Stimulated activated CD4-positive, alpha-beta T cell treated with anti-CD3 and anti-CD28 coated beads, TNF-alpha, amount 100 ng/mL, for 1 hour (primary cell): ENCODE measurements at places on chromosomes 5 and 9.

GRCh38 chr9:94952565-94953373 lies 226.3 kb downstream of the AOPEP start:
- peak; percentile 1 for DNase-seq

GRCh38 chr5:17805227-17805825 lies 171.1 kb downstream of the TAF11L14 start:
- no peak for DNase-seq

GRCh38 chr5:73129143-73129542 lies 8.8 kb downstream of the TMEM171 start:
- no peak for DNase-seq

DNA sequence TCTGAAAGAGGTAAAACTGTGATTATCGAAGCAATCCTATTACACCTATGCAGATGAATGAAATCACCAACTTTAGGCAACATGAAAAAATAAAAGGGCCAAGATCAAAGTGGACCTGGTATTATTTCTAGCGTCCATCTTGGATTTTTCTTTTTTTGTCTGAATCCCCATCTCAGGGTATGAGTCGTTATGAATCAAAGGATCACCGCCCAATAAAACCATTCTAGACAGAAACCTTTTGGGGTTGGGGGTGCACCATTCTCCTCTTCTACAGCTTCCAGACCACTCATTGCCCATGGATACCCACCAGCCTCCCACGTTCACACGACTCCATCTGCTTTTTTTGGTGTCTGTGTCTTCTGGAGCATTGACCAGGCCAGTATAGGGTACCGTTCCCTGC lies 33.4 kb downstream of the MAP1B start:
- no peak for DNase-seq

GRCh38 chr5:133820507-133820906 lies 147.9 kb downstream of the C5orf15 start:
- no peak for DNase-seq

DNA sequence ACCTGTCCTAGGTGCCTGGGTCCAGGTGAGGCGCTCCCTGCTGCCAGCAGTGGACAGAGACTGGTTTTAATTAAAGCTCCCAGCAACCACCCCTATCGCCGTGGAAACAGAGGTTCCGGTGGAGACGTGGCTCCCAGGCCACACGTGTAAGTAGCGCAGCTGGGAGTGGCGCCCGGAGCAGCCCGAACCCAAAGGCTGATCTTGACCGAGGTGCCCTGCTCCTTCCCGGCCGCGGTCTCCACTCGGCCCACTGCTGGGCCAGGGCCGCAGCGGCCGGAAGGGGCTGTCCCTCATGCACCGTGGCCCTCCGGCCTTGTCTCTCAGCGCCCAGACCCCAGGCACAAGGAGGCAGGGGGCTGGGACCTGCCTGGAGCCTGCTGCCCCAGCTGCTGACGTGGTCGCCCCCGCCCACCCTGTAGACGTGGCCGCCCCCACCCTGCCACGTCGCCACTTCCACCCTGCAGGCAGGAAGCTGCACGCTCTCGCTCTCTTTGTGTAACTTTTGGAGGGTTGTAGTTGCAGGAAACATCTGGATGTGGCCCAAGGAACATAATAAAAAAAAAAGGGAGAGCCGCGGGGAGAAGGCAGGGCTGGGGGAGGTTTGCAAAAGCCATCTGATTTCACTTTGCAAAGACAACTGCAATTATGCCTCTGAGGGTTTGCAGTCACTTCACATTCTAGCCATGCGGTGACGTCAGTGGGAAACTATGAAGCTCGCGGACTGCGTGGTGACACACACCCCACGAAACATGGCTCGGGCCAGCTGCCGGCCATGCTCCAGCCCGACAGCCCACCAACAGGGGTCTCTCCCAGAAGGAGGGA lies 129.9 kb downstream of the RXRA start:
- DNase-seq = peak; percentile 63

GRCh38 chr9:98707166-98708102 lies 1.3 kb downstream of the GABBR2 start:
- DNase-seq = no peak

- no peak for DNase-seq
Measured at GRCh38 chr9:116027951-116028350, 125.6 kb upstream of the PAPPA start.

- no peak for DNase-seq
Measured at GRCh38 chr9:91075279-91075678, 273.7 kb downstream of the SYK start.
